ENCODE measurements at places on chromosomes 2 and 18.

- no peak for DNase-seq
Observed at GRCh38 chr2:134189009-134189720, 64.7 kb upstream of the MGAT5 start.

- no peak for DNase-seq
Observed at GRCh38 chr2:45177870-45178269, 168.6 kb upstream of the SIX2 start.

DNA sequence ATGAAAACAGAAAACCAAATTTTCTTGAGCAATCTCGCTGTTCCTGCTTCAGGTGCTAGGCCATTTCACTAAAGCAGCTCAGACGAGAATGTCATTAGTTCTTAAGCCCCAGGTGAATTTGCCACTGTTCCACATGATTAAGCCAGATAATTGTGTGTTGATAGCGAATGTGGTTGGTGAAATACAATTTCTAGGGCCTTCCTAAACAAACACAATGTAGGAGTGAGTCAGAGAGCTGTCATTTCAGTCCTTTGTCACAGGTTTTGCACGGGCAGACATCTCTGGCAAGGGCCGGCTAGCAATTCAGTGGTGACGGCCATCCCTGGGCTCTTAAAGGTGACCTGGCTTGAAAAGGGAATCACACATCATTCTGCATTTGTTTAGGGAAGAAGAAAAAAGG lies 170.7 kb downstream of the TMEM182 start:
- no peak for DNase-seq

DNA sequence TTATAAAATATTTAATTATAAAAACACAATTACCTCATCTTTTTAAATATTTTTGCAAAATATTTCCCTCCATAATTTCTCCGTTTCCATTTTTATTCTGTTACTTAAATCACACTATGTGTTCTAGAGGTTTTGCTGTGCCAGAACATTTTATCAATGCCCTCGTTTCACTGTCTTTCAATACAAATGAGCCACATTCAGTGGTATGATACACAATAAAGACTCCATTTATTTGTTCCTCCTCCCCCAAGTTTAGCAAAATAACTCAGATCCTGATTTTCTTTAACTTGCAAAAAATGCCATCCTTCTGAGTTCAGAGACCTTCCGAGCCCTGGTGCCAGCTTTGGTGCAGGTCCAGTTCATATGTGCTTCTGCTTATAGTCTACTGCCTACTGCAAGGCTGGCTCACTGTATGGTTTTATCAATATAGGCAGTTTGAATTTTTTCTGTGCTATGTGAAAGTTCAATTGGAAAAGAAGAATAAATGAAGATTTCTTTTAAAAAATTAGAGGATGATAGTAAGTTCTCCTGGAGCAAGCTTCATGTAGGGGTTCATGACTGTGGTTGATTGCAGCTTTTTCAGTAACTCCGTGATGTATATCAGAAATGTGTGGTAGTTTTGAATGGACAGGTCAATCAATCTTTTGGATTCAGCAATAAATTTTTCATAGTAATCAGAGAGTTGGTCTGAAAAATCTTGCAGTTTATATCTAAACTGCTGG lies 42.5 kb downstream of the APOB start:
- DNase-seq, result no peak

DNA sequence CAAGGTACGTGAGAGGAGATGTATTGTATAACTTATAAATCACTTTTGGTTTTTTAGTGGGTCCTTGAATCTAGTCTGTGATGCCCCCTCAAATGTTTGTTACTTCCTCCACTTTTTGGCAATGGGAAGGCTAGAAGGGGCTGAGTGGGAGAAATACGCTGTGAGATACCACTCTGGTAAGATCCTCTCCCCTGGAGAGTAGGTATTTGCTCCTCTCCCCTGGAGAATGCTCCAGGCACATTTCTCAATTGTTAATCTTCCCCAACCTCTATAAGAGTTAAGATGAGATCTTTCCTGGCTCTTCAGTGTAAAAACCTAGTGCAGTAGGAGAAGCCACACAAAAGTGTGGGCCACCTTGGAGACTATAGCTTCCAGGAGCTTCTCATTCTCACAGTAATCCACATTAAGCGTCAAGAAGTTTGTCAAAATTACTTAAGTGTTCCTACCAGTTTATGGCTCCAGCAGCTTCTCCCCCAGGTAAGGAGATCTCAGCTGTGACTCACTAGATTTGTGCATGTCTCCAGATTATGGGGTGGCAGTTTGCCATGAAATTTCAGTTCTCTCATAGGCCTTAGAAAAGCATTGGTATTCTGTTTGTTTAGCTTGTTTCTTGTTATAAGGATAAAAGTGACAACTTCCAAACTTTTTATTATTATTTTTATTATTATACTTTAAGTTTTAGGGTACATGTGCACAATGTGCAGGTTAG lies 182.6 kb downstream of the FSIP2 start:
- no peak for DNase-seq

Measured in stimulated activated CD8-positive, alpha-beta memory T cell treated with anti-CD3 and anti-CD28 coated beads, Interleukin-7, amount 100 ng/mL, for 4 hours (primary cell).